ENCODE measurements at places on chromosomes 3 and 15. TPM values are rescaled to one million over a fixed set of nuclear protein-coding genes. Genes with fewer than 3 reads are reported as not detected.

Gene DUOXA1
- 0.07 TPM for total RNA-seq

Gene GREM1
- 166 TPM for total RNA-seq

Gene ITGA11
- total RNA-seq: 190 TPM

Gene ARGFX
- not detected for total RNA-seq

Gene CHRNA3
- not detected for total RNA-seq

Gene UROC1
- not detected for total RNA-seq

Gene SERPINI2
- total RNA-seq: not detected

Gene ADAMTS9
- 3.7 TPM for total RNA-seq

Gene CRYGS
- total RNA-seq: 0.89 TPM

Gene ESYT3
- total RNA-seq: 0.07 TPM

Gene PLD1
- total RNA-seq: 16.9 TPM

Gene ATP1B3
- 75.1 TPM for total RNA-seq

Gene CAV3
- not detected for total RNA-seq

Gene NMD3
- 115 TPM for total RNA-seq

Gene PLSCR2
- total RNA-seq: not detected

Gene DUSP7
- total RNA-seq: 17.5 TPM

Gene PRSS50
- not detected for total RNA-seq

Gene KY
- 3.5 TPM for total RNA-seq

Gene CEMIP
- total RNA-seq: 994 TPM

Gene ECE2
- total RNA-seq: 0.17 TPM

Gene PROS1
- 72.8 TPM for total RNA-seq

Gene SIDT1
- 0.20 TPM for total RNA-seq

Gene TTLL13
- not detected for total RNA-seq

Gene RAB6B
- total RNA-seq: 4.2 TPM

Gene THAP10
- total RNA-seq: 1.7 TPM

Gene TGM4
- not detected for total RNA-seq

Gene NMNAT3
- total RNA-seq: 0.46 TPM

Gene PLA1A
- 0.13 TPM for total RNA-seq

Gene LINGO1
- total RNA-seq: 0.33 TPM

Gene MOBP
- not detected for total RNA-seq

Gene TMEM158
- total RNA-seq: 17.7 TPM

Gene CYP1A2
- not detected for total RNA-seq

Gene TFRC
- 297 TPM for total RNA-seq

Gene HRG
- total RNA-seq: not detected

Gene SOX2
- 0.63 TPM for total RNA-seq

Gene PLSCR4
- 119 TPM for total RNA-seq

Gene ERICH6
- total RNA-seq: 0.03 TPM

Gene RPLP1
- total RNA-seq: 48.5 TPM

Gene CYP11A1
- total RNA-seq: 0.26 TPM

Gene OR4M2
- total RNA-seq: not detected

Gene CPNE4
- total RNA-seq: not detected

Gene ACKR2
- total RNA-seq: 0.40 TPM

Gene TGM5
- 0.26 TPM for total RNA-seq

All from smooth muscle cell of the pulmonary artery (primary cell).